ENCODE measurements at places on chromosomes 3 and 15.

- no peak for DNase-seq
Measured at GRCh38 chr3:54630101-54630623, 297.7 kb downstream of the LRTM1 start.

DNA sequence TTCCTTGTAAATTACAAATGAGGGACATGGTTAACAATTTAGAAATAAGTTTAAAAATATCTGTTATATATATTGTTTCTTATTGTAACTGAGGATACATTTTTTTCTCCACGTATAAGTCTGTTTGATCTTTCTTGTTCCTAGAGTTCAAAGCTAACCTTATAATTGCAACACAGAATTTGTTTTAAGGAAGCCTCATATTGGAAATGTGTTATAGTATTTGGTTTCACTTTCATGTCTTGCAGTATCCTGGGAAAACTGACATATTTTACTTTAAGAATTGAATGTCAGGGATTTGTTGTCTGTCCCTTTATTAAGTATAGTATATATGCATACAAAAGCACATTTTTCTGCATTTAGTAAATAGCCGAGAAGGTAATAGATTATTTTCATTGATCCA lies 23.5 kb upstream of the NIT2 start:
- no peak for DNase-seq

DNA sequence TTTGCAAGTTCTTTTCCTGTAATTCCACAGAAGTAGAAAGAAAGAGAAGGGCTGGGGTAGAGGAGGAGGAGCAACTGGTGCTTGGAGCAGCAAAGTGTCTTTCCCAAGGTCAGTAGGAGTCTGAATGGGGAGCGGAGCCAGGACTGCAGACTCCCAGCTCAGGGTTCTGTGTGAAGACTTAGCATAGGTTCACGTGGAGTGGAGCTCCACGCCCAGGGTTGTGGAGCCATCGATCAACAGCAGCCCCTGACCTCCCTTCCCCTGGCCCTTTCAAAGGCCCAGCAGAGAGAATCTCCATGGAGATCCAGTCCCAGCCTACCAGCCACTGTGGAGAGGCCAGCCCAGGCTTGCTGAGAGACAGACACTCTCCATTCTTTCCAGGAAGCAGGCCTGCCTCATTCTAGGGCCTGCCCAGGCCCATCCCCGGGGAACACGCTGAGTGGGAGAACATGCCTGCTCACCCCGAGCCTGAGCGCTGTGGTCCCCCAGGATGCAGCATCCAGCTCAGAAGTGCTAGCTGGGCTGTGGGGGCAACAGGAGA lies 62.1 kb downstream of the CORO2B start:
- DNase-seq, result no peak

DNA sequence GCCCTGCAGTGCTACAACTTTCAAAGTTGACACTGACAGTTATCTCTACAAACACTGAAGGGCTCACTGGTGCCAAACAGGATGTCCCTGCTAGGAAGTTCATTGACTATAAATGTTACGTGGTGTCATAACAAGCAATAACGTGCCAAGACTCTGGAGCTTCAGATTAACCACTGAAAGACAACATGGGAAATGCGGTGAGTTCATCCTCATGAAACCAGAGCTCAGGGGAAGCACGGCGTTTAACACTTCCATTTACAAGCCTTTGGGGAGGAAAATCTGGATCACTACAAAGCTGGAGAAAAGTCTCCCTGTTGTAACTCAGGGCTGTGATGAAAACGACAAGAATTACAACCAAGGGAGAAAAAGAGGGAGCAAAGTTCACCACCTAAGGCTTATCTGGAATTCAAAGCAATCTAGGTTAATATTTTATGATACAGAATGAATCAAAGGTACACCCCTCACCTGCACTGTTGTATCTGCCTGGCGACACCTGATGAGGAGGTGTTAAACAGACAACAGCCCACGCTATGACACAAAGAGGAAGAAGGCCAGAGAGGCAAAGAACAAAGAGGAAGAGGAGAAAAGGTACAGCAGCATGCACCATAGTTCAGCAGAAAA lies 27.0 kb downstream of the SHQ1 start:
- no peak for DNase-seq

DNA sequence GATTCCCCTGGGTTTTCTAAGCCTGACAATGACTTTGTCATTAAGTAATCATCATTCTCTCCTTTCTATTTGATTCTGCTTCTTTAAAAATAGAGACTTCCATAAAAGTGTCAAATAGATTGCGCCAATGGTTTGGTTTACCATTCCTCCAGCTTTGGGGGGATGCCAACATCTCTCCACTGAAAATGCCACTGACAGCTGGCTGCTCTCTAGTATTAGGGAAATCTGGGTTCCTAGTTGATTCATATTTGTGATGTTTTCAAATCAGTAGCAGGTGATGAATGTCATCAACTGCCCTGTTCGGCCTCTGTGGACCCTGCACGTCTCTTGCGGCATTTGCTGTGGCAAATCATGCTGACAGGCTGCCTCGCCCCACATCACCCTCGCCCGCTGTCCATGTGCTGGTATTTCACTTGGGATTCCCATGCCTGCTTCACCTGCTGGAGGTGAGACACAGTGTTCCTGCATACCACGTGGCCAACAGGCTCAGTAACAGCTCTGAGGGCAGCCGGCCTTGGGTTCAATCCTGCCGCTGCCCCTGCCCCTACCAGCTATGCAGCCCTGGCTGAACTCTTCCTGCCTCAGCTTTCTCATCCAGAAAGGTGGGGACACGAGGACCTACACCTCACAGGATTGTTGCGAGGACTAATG lies 28.1 kb downstream of the ZXDC start:
- no peak for DNase-seq

- DNase-seq, result no peak
Measured at GRCh38 chr3:29144361-29144760, 136.5 kb upstream of the RBMS3 start.

DNA sequence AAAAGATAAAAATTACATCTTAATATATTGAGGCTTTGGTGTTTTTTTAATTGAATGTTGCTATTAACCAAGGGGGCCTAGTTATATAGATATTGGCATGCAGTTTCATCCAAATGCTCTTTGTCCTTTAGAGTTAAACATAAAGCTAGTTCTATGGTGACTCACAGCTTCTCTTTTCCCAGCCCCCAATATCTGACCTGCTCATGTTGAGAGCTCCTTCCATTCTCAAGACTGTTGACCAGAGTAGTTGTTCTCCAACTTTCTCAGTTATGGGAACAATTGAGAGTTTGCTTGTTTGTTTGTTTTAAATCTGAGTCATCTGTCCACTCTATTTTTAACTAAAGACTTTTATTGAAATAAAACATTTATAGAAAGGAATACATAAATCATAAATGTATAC lies 15.8 kb upstream of the RARB start:
- no peak for DNase-seq

- no peak for DNase-seq
Measured at GRCh38 chr3:194985031-194985578, 285.9 kb downstream of the XXYLT1 start.

GRCh38 chr3:109532257-109533216 lies 195.2 kb upstream of the DPPA4 start:
- DNase-seq, result no peak

DNA sequence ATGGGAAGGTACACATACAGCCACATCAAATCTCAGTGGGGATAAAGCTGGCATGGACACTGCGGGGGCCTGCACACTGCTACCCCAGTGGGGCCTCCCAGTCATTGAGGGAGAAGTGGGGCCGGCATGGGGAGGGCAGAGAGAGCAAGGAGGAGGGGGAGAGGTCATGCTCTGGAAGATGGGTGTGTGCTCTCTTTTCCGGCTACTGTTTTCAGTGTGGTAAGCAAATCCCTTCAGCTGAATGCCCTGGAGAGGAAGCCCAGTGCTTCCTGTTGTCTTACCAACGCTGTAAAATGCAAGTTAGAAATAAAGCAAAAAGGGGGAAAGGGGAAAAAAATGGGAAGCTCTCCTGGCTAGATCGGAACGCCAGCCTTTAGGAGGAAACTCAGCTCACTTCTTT lies 30.8 kb downstream of the NRROS start:
- DNase-seq, result no peak

GRCh38 chr15:80234883-80235282 lies 17.1 kb downstream of the CTXND1 start:
- DNase-seq, result peak; percentile 46

- DNase-seq, result no peak
Measured at GRCh38 chr15:94536549-94536948, 305.2 kb downstream of the MCTP2 start.

DNA sequence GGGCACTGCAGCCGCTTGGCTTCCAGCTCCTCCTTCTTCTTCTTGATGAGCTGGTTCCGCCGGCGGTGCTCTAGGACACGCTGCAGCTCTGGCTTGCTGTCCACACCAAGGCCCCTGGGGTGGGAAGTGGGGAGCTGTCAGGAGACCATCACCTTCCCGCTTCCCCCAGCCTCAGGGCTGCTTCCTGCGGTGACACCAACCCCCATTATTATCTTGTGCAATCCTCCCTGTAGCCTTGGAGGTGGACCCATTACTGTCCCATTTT lies 10.0 kb downstream of the FAM107A start:
- no peak for DNase-seq

- DNase-seq, result no peak
Measured at GRCh38 chr3:167559924-167560323, 86.1 kb upstream of the SERPINI2 start.

GRCh38 chr3:172524611-172525010 lies 1.4 kb upstream of the TNFSF10 start:
- no peak for DNase-seq

GRCh38 chr3:52005571-52005986 lies 9.9 kb upstream of the RPL29 start:
- DNase-seq, result no peak

DNA sequence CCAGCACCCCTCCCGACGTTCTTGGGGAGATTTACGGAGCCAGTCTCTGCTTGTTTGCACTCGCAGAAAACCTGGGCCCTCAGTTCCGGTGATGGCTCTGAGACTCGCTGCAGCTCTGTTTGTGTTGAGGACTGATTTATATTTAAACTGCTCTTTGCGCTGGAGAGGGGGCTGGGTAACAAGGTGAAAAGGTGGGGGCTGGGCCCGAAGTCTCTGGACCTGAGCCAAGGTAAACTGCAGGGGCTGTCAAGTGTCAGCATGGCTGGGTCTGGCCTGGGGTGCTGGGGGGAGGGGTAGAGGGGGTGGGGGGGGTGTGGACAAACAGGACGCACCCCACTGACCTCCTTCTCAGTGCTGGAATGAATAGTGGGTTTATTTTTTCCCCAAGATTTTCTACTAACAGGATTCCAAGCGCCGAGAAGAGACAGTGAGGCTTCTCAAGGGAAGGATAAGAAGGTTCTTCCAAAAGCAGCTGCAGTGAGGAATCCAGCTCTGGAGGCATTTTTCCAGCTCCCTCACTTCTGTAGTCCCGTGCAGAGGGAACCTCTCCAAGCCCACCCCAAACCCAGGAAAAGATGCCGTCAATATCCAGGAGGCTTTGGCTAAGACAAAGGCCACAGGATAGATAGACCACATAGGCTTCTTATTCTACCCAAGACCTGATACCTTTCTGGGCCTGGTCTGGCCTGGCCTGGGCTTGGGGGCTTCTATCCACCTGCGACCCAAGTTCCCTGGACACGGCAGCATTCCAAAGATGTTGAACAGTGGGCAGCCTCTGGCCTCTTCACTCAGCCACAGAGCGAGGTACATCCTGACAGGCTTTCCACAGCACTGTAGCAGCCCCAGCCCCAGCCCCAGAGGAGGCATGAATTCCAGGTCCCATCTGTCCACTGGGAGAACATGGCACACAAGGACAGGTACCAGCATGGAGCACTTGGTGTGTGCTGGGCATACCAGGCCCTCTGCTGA lies 938 bp upstream of the SLCO2A1 start:
- no peak for DNase-seq
